Fibroblast of the aortic adventitia (primary cell): ENCODE measurements at places on chromosomes 11 and 22. TPM values are rescaled to one million over a fixed set of nuclear protein-coding genes. Genes with fewer than 3 reads are reported as not detected.
A peak's percentile ranks its signal among the peaks of the same experiment; 100 is the strongest.

The MS4A7 gene
- total RNA-seq, result not detected in 2 replicates

- no peak for DNase-seq
Observed at GRCh38 chr22:28032861-28033260, 113.8 kb upstream of the PITPNB start.

DNA sequence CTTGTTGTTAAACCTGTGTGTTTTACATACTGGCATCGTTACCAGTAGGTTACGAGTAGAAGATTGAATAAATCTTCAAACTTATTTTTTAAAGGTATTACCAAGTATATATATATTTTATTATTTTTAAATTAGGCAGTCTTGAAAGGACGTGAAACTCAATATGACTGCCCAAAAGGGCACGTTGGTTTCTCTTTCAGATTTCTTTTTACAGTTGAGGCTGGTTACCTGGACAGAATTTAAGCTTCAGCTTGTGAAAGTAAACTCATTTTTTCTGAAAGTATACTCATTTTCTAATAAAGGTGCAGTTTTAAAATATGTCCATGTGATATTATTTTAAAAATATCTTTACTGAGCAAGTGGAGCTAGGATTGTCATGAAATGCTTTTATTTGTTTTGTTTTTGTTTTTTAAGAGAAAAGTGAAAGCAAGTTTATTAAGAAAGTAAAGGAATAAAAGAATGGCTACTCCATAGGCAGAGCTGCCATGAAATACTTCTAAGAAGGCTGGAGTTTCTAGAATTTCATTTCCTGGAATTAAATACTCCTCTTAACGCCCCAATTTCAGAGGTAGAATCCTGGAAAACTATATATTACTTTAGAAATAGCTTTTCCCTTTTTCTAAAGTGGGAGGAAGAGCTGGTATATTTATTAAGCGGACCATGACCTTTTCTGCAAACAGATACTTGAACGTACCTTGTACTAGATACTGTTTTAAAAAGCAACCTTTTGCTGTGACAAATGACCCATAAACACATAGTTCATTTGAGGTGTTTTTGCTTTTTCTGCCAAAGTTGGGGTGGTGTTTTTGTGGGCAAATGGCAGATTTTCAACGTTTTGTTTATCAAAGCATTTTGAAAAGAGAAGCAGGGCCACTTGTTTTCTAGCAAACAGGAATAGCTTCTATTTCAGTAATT, 1.9 kb downstream of the FBXO7 start:
- DNase-seq, result peak; percentile 4

DNA sequence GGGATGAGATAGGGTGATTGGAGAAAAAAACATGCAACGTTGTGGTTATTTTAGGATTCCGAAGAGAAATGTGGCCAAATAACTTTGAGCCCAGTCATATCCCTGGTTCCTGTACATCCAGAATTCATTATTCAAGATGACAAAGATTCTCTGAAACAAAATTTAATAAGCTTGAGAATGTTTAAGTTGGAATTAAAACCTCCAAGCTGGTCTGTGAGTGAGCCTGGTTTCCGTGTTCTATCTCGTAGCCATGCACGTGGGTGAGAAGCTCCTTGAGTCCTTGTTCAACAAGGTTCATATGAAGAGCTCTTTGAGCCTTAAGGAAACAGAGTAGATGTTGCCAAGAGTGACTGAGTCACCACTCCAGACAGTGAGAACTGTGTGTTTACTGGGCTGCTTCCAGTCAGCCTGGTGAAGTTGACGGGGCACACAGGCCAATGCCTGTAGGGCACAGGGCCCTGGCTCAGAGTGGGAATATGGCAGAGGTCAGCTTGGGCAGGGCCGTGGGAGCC, 206.5 kb downstream of the NAV2 start:
- peak; percentile 99 for DNase-seq

GRCh38 chr11:41316751-41317150, 142.7 kb downstream of the LRRC4C start:
- no peak for DNase-seq

DNA sequence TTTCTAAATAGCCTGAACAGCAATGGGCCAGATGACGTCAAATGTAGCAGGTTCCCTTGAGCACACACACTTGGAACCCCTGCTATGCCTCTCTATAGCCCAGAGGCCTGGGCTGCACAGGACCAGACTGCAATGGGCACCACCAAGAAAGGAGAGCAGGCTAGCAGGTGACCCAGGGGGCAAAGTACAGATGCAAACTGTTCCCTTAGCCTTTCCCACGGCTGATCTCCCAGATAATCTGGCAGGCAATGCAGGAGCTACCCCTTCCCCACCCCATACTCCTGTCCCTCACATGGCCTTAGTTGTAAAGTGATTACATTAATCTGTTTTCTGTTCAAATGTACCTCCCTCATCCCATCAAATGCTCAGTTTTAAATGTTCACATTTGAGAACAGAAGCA, 41.3 kb downstream of the SMCO4 start:
- DNase-seq, result no peak

DNA sequence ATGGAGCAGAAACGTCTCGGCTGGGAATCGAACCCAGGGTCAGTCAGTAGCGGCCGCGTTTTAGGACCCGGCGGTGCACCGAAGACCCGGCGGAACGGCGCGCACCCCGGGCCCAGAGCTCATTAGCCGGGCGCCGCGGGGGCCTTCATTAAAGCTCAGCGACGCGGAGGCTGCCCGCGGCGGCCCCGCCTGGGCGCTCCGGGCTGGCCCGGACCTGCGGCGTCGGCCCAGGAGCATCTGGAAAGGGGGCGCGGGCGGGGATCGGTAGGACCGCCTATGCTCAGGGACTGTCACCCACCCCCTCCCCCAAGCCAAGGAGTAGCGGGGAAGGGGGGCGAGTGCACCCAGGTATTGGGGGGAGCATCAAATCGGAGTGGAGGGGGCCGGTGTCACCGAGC, 52.2 kb downstream of the CYTH4 start:
- no peak for DNase-seq

DNA sequence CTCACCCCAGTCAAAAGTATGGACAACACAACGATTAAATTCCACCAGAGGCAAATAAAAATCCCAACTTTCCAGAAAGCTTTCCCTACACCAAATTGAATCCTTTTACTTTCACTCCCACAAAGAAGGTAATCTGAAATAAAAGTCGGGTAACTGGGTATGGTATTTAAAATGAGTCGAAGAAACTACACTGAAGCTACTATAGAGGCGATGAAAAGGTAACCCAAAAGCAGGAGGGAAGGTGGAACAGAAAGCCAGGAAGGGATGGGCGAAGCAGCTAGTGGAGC, 1.1 kb downstream of the PICALM start:
- no peak for DNase-seq

GRCh38 chr11:19628018-19628417, 84.6 kb upstream of the NAV2 start:
- DNase-seq, result peak; percentile 83

The C11orf87 gene
- total RNA-seq, result 0.09 TPM in 1 of 2 replicates, not detected in the other

DNA sequence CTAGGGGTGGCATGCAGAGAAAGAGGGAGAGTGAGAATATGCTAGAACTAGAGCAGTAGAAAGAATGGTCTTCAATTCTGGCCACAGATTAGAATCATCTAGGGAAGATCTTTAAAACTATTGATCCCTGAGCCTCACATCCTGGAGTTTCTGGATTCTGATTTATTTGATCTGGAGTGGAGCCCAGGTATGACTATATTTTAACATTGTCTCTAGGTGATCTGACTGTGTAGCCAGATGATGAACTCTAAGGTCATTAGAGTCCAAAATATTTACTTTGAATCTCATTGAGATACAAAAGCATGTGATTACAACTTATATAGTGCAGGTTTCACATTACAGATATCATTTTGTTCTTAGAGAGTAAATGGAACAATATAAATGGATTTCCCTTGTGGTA, 79.7 kb downstream of the FDX1 start:
- no peak for DNase-seq

DNA sequence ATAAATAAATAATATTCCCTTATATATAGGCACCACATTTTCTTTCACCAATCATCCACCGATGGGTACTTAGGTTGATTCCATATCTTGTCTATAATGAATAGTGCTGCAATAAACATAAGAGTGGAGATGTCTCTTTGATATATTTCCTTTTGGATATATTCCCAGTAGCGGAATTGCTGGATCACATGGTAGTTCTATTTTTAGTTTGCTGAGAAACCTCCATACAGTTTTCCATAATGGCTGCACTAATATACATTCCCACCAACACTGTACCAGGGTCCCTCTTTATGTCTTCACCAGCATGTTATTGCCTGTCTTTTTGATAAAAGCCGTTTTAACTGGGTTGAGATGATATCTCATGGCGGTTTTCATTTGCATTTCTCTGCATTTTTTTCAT, 23.6 kb downstream of the PAMR1 start:
- no peak for DNase-seq

DNA sequence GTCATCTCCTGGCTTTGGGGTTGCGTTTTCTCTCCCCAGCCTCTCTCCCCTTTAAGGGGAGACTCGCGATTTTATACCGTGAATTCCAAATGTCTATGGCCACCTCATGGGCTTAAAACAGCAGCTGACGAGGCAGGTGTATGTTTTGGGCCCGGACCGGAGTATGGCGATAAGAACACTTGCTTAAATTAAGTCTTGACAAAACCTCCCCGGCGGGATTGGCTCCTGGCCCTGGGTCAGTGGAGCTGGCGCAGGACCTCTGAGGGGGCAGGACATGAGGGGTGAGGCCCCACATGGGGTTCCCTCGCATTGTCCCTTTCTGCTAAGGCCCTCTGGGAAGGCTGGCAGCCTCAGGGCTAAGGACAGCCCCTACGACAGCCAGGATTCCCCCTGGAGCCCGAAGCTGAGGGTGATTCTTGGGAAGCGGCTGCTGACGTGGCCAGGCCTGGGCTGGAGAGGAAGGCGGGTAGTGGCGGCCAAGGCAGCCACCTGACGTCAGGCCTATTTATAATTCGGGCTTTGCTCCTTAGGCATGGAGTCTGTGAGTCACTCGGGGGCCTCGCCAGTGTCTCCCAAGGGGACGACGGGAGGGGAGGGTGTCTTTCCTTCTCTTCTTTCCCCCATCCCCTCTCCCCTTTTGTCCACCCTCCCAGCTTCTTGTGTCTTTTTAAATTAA, 12.7 kb downstream of the MYO18B start:
- peak; percentile 85 for DNase-seq

The OR5A1 gene
- total RNA-seq, result not detected in 2 replicates

DNA sequence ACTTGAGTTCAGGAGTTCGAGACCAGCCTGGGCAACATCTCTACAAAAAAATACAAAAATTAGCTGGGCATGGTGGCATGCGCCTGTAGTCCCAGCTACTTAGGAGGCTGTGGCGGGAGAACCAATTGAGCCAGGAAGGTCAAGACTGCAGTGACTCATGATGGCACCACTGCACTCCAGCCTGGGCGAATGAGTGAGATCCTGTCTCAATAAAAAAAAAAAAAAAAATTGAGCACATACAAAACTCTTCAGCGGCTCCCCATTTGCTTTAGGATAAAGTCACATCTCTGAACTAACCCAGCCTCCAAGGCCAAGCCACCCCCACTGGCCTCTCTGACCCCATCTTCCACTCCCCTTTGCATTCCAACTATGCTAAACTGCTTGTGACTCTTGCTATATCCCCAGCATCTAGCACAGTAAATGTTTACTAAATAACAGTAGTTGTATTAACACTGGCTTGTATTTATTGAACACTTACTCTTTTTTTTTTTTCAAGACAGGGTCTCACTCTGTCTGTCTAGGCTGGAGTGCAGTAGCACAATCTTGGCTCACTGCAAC, 28.9 kb downstream of the CREB3L1 start:
- no peak for DNase-seq

DNA sequence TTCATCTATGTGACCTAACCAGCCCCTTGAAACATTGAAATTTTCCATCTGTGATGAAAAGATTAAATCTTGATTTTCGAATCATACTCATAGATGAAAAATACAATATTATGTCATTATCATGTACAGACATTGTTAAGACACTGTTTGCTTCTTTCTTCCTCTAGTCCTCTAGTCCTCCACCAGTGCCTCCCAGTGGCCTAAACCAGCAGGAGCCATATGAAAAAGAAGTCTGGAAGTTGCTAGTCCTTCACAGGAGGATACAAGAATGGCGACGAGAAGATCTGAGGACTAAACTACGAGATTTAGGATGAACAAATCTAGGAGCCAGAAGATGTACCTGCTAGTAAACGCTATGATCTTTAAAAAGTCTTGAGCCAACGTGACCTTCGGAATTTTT, 134.1 kb downstream of the SLC17A6 start:
- DNase-seq, result no peak

The OR52A1 gene
- not detected in 2 replicates for total RNA-seq

GRCh38 chr11:127994736-127995135, 592.6 kb downstream of the ETS1 start:
- DNase-seq, result peak; percentile 75

DNA sequence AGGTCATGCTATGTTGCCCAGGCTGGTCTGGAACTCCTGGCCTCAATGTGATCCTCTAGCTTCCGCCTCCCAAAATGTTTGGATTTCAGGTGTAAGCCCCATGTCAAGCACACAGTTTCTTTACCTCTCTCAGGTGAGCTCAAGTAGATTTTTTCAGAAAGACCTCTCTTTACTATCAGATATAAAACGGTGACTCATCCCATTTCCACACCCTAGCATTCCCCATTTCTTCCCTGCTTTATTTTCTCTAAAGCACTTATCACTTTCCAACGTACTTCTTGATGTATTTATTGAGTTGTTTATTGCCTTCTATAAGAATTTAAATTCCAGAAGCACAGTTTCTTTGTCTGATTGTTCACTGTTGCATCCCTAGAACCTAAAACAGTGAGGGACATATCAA, 3.7 kb downstream of the TSG101 start:
- no peak for DNase-seq

The OR8D1 gene
- not detected in 2 replicates for total RNA-seq

DNA sequence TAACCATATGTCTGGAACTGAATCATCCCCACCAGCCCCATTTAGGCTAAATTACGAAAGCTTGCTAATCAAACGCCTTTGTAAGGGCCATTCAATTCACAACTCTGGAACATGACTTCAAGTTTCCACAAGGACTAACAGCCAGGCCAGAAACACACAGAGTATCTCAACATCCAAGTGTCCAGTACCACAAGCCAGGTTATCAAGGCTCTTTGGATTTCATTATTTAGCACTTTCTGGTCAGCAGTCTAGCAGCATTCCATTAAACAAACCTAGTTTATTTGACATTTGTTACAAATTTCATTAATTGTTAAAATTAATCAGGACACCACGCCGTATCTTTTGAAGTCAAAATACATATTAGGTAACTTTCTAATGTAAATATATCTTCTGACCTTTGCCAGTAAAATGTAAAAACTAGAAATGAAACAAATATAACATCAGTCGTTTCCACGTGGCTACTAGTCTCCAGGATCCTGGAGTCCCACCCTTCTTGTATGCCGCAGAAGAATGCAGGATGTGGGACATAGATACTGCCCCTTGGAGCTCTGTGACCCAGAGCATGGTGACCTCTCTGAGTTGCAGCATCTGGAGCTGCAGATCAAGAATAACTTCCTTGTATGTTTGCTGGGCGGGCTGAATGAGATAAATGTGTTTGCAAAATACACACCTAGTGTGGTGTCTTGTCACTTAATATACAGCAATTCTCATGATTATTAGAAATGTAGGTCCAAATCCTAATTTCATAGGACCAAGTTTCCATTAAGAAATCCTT, 64.7 kb downstream of the MPPED2 start:
- DNase-seq, result no peak

GRCh38 chr11:104001561-104002056, 34.8 kb upstream of the DDI1 start:
- DNase-seq, result peak; percentile 89

The KIF18A gene
- total RNA-seq, result 0.82 and 18.2 TPM in 2 replicates
